ENCODE measurements at places on chromosomes 4 and X.

DNA sequence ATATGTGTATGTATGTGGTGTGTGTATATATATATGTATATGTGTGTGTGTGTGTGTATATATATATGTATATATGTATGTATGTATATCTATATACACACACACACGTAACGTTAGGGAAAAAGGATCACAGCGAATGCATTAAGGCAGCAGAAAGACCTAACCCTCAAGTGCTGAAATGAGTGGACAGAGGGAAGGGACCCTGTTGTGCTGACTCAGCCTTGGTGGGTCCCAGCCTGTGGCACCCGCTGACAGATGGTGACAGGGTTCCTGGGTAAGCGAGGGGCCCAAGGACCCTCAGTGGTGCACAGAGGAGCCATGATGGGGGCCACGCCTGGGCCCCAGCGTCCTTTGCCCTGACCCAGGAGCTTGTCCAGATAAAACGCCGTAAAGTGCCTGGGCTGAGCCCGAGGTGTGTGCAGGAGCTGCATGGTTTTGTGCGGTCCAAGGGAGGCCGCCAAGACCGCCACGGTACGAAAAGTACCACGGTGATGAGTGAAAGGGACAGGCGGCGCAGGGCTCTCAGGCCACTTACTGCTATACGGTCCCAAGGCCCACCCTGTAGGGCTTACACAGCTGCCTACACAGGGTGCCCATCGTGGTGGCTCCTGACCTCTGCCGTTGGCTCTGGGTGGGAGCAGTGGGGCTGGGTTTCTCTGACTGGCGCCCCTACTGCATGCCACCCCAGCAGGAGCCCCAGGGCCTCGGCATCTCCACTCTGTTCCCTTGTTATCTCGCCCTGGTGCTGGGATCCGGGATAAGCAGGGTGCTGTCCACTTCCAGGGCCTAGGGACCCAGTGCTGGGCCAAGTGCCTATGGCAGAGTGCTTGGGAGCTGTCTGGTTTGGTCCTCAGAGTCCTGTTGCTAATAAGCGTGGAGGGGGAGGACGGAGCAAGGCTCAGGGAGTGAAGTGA, 10.0 kb downstream of the SH3BP2 start:
- DNase-seq: no peak

DNA sequence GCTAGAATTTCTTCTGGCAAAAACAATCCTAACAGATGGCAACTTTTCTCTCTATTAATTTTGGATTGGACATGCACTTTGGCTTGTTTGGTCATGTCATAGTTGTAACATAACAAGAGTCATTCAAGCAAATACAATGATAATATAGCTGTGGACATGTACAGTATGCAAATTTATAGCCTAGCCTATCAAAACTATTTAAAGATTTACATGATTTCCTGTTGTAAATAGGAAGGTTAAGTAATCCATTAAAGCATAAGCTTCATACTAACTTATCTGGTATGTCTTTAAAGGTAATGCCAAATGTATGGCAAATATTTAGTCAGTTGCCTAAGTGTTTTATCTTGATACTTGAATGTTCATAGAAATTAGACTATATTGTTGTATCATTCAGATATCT, 45.3 kb downstream of the RPA4 start:
- DNase-seq: no peak

- no peak for DNase-seq
These were observed 82.0 kb upstream of the FAM241A start for GRCh38 chr4:112063260-112063659.

GRCh38 chr4:82428526-82428968, 1.7 kb downstream of the HNRNPDL start:
- DNase-seq: no peak

- no peak for DNase-seq
These were observed 10.5 kb downstream of the CD99 start for GRCh38 chrX:2701600-2701999.

- DNase-seq: no peak
These were observed 106.0 kb upstream of the GRXCR1 start for GRCh38 chr4:42786350-42787078.

DNA sequence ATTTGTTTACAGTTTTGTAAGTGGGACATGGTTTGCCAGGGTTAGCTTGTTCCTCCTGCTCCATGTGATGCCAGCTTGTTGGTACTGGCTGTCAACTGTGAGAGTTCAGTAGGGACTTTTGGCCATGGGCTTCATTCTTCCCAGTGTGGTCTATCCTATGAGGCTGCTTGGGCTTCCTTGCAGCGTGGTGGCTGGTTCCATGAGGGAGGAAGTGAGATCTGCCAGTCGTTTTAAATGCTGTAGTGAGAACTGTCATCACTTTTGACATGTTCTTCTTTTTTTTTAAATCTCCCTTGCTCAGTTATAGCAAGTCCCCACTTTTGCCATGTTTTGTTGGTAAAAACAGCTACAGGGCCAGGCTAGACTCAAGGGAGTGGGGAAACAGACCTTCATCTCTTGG, 15.9 kb downstream of the NSD2 start:
- no peak for DNase-seq

DNA sequence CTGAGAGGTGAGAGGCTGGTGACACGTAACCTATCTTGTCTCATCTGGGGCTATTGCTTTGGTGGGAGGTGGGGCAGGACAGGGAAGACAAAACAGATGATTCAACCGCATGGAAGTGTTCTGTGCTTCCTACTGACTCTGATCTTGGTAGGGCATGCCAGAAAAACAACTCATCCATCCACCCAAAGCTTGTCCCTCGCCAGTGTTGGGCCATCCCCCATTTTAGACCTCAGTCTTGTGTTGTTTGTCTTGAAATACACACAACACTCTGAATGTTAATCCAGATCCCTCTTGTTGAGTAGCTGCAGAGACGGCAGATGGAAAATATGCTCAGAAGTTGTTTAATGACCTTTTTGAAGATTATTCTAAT, 377 bp downstream of the CHRNA9 start:
- DNase-seq: no peak

GRCh38 chr4:159765382-159765781, 662.5 kb downstream of the RAPGEF2 start:
- DNase-seq: no peak

GRCh38 chr4:101222156-101222845, 125.0 kb downstream of the PPP3CA start:
- no peak for DNase-seq

- no peak for DNase-seq
These were observed 29.2 kb downstream of the FHIP1A start for GRCh38 chr4:151438154-151438553.

- DNase-seq: no peak
These were observed 59.2 kb downstream of the MND1 start for GRCh38 chr4:153403726-153404125.

DNA sequence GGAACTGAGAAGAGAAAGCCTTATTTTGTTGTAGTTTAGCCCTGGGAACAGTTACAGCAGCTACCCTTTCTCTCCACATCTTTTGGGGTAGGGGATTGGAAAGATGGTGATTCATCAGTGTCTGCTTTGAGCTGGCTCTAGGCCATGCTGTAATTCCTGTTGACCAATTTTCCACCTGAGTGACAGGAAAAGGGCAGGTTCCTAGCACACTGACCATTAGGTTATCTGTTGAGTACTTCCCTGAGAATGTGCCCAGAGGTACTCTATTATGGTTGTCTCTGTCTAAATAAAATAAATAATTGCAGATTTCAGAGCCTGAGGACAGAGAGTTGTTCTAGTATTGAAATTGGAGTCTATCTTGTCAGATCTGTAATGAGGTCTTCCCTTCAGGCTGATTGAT, 109.0 kb downstream of the ENOX2 start:
- no peak for DNase-seq
